Activated B cell treated with CpG ODN at 0.5 μM for 24 hours (primary cell): ENCODE measurements at places on chromosomes 2 and 18. TPM values are rescaled to one million over a fixed set of nuclear protein-coding genes. Genes with fewer than 3 reads are reported as not detected.

The NPAS2 gene
- not detected in 2 replicates for total RNA-seq

The CPS1 gene
- total RNA-seq = 0.20 and 0.75 TPM in 2 replicates

The TFPI gene
- not detected in 2 replicates for total RNA-seq

The POTEC gene
- total RNA-seq = not detected in 2 replicates

The VWC2L gene
- not detected in 2 replicates for total RNA-seq

The IKZF2 gene
- total RNA-seq = 51.5 and 60.2 TPM in 2 replicates
